ENCODE measurements at places on chromosomes 7 and 10. TPM values are rescaled to one million over a fixed set of nuclear protein-coding genes. Genes with fewer than 3 reads are reported as not detected.

- DNase-seq = no peak
Observed at GRCh38 chr7:142308918-142309317, 51.1 kb upstream of the PRSS58 start.

DNA sequence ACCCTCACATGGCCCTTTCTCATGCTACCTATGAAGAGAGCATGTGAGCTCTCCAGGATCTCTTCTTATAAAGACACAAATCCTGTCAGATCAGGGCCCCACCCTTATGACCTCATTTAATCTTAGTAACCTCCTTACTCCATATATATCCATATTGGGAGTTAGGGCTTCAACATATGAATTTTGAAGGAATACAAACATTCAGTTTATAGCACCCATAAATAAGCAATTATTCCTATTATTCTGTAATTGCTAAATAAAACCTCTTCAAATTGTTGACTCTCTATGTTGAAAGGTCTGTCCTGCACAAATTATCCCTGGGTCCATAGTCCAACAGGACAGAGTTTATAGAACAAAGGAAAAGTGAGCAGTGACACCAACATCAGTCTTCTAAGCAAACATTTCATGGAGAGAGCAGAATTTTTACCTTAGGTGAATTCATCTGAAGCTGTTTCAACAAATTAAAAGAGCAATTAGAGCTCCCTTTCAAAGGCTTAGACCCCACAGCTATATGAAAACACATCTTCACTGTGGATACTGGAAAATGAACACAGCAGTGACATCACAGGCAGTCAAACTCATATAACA is 12.2 kb downstream of the DOCK4 start:
- no peak for DNase-seq

DNA sequence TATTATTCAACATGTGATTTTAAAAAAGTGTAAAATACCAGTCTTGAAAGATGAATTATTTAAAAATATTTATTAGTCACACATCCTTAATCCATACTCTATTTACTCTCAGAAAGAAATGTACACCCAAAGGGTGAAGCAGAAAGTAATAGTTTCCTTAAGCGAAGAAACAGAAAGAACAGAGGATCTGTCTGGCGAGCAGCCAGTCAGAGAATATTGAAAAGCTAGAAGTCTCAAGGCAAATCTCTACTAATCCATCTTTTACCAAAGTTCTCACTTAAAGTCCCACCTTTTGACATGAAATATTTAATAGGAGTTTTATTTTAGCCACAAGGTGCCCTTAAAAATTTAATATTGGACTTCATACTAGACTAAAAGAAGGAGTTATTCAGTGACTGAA is 46.7 kb downstream of the MKX start:
- no peak for DNase-seq

DNA sequence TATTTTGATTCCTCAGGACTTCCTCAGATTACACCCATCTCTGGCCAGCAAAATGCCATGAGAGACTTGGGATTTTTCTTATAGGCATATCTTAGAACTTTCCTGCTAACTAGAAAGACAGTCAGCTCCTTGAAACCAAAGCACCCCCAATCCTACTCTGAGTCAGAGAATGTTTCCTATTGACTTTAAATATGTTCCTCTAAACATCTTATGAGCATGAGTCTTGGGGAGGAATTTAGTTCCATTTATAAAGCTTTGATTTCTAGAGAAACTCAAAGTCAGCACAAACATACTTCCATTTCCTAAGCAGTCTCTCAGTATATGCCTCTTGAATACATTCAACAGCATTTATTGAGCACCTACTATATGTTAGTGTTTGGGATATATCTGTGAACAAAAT is 128.5 kb downstream of the INHBA start:
- DNase-seq = no peak

DNA sequence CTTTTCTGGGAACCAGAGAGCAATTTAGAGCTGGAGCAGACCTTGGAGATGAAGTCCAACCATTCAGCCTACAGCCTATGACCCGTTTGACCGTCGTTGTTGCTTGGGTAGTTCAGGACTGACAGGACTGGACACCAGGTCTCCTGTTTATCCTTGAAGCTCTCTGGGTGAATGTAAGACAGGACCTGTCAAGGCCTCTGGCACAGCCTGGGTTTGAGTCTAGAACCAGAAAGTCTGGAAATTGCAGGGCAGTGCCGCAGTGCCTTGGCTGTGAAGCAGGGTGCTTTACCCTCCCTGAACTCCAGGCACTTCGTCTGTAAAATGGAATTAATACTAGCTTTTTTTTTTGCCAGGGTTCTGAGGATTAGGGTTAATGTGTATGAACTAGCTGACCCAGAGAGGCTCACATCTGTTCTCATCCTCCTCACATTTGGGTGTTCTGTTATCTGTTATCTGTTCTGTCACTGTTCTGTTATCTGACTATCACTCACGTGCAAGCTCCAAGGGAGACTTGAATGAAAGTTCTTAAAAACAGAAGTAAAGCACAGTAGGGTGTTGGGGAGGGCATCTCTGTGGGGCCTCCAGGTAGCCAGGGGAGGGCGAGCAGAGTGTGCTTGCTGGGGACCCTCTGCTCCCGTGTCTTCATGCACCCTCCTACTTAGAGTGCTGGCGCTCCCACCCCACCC is 9.9 kb downstream of the BLVRA start:
- no peak for DNase-seq

LRRC17 gene
- 4.2 TPM for total RNA-seq

DNA sequence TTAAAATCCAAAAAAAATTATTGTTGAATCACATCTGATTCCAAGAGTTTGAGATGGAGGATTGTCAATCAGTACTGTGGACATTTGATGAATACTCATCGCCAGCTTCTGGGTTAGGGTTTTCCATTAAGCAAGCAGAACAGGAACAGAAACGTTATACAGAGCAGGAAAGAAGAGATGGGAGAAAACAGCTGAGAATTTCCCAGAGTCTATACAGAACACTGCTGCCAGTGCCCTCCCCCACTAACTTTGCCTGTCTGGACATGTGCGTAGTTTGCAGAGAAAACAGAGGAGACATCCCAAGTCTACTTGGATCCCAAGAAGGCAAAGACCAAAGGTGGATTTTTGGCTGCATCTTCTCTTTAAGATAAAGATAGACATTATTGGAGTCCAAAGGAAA is 19.0 kb downstream of the C10orf90 start:
- DNase-seq = no peak

WEE2 gene
- not detected for total RNA-seq

DNA sequence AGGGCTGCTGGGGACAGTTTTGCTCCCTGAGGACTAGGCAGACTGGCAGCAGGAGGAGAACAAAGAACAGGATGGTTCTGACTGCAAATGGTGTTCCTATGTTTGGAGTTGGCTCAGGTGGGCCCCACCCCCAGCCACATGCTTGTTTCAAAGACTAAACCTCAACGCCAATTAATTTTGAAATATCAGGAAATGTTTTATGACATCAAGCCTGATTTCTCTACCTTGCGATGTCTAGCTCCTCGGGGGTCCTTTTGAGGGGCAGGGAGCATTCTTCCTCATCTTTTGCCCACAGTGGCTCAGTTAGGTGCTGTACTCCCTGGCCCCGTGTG is 4.1 kb upstream of the MYH16 start:
- DNase-seq = no peak

PPP1R9A gene
- total RNA-seq = 47.9 TPM

- no peak for DNase-seq
Observed at GRCh38 chr7:40099837-40100236, 34.6 kb downstream of the MPLKIP start.

ZNF783 gene
- total RNA-seq = 32.1 TPM

DNA sequence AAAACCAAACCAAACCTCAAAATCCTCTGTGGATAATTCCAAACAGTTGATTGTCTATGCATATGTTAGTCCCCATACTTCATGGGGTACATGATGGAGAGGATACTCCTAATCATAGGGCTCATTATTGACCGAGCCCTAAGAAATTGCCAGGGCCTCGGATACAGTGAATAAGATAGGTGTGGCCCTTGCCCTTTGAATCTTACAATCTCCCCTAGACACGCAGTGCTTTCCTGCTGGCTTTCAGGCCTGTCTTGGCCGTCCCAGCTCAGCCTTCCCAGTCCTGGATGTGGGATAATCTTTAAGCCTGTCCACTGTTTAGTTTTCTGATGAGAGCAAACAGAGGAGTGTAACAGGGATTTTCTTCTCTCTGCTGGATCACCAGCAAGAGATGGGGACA is 161.8 kb downstream of the TMEM178B start:
- DNase-seq = no peak

CYP2C19 gene
- not detected for total RNA-seq

DNA sequence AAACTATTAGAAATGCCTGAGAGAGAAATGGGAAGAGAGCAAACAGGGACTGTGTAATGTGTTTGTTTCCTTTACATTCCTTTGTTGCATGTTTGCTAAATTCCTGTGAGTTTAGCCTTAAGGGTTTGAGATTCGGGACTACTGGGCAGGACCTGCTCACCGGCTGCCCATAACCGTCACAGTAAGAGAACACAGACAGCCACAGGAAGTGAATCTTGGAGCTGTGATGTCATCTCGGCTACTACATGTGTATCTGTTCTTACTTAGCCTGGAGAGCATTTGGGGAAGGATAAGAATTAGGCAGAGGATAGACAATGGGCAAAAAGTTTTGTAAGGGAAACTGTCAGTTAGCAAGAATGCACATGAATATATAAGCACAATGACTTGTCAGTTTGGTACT is 485.1 kb upstream of the KLF6 start:
- DNase-seq = no peak

DNA sequence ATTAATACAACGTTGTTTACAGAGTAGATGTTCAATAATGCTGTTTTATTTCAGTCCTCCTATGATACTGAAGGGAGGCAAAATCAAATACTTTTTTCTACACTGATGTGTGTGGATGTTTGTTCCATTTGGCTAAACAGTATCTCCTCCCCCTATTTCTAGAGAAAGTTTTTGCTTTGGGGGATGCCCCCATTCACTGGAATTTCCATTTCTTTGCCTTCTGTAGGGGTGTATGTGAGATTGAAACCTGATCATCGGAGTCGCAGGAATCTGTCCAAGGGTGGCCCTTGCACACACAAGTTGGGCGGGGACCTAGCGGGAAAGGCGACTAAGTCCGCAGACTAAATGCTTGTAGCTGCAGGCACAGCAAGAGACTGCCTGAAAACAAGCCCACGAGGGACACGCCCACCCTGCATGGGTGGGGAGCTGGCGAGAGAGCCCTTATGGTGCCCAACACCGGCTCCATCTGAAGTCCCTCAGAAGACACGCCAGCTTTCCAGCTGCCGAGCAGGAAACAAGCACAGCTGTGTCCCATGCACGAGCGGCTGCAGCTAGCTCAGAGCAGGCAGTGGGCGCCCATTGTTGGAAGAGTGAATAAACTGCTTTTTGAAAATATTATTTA is 58.0 kb downstream of the ESYT2 start:
- DNase-seq = no peak

UNCX gene
- total RNA-seq = not detected

DNA sequence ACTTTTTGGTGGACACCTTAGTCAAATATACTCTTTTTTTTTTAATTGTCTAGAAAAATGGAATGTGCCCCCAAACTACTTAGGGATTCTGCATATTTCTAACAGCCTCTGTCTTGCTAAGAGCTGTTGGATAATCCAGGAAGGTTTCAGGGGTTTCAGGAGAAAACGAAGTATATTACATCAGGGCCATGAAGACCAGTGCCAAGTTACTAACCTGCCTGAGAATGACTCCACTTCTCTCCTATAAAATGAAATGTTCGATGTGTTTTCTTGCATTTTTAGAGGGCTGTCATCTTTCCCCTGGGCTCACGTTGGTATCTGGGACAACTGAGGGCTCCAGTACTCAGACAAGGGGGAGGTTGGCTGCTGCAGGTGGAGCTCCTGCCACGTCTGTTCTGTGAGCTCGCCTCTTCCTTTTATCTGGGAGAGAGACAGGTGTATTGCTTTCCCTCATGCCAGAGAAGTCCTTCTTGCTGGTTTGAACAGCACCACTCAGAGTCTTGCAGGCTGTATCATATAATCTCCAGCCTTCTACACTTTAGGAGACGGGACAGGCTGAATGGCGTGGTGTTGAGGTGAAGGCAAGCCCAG is 71.3 kb downstream of the CAMK1D start:
- DNase-seq = no peak

- no peak for DNase-seq
Observed at GRCh38 chr10:120069700-120070099, 177.2 kb downstream of the SEC23IP start.

- DNase-seq = no peak
Observed at GRCh38 chr7:45689011-45689796, 115.0 kb downstream of the ADCY1 start.

Data from sciatic nerve (tissue), 2 donors.